ENCODE measurements at places on chromosomes 7 and 10.

- DNase-seq = no peak
Measured at GRCh38 chr7:50349963-50350944, 45.7 kb downstream of the IKZF1 start.

DNA sequence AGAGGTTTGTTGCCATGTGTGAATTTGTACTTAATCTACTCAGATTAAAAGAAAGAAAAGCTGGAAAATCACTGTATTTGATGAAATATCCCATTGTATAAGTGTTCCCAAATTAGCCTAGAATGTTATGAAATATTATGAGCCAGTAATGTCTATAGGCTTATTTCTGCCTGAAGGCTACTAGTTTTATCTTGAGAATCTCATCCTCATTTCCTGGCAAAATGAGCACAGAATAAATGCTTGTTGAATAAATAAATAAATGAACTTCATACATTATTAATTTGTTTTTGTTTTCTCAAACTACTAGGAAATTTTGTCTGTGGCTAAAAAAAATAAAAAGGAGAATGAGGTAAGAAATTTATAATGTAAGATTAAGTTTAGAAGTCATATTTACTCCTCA is 25.5 kb downstream of the HELLS start:
- no peak for DNase-seq

- DNase-seq = no peak
Measured at GRCh38 chr10:73791871-73792400, 6.5 kb downstream of the ZSWIM8 start.

GRCh38 chr10:76319661-76320060 is 888.2 kb downstream of the LRMDA start:
- DNase-seq = no peak

DNA sequence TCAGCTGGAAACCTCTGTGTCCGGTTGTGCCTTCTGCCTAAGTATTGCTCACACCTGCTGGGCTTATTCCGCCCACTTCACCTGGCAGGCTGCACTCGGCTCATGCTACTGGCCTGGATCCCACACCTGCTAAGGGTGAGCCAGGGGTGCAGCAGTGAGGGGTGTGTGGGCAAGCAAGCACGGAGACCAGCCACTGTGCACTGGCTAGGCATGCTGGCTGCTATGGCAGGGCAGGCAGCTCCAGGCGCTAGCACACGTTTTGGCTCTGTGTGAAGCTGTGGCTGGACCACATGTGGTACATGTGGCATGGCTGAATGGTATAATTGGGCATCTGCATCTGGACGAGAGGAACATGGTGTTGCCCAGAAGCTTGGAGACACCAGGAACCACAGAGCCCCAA is 940.7 kb downstream of the NRG3 start:
- DNase-seq = no peak

DNA sequence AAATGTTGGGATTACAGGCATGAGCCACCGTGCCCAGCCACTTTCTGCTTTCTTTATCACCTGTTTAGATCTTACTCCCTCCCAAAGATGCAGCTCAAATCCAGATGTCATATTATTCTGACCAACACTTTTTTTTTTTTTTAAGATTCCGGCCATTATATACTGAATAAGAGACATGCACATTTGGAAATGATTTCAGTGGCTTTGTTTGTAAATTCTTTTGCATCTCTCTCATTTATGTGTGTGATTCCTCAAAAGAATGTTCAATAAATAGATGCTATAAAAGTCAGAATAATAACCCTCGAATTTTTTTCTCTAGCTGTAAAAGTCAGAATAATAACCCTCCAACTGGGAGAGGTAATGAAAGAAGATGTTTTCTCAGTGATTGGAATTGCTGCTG is 25.4 kb downstream of the HECW1 start:
- no peak for DNase-seq

DNA sequence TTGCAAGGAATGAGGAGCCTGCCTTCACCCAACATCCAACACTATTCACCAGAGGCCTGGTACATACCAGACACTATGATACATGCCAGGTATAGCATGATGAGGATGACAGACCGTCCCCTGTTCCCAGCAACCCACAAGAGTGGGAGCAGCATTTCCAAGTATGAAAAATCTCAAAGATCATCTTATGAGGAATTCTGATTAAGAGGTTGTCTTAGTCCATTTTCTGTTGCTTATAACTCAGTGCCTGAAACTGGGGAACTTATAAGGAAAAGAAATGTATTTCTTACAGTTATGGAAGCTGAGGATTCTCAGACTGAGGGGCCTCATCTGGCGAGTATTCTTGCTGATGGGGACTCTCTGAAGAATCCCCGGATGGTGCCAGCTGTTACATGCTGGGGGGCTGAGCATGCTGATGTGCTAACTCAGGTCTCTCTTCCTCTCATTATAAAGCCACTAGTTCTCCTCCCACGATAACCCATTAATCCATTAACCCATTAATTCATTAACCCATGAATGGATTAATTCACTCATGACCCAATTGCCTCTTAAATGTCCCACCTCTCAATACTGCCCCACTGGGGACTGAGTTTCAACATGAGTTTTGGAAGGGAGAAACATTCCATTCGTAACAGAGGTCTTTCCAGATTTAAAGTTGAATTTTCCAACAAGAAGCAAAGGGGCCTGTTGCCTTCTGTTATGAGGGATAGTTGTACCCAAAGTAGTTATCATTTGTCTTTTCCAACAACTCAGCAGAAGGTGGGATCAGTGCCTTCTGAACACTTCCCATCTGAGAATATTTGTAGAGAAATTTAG is 173.9 kb downstream of the HERPUD2 start:
- DNase-seq = no peak

DNA sequence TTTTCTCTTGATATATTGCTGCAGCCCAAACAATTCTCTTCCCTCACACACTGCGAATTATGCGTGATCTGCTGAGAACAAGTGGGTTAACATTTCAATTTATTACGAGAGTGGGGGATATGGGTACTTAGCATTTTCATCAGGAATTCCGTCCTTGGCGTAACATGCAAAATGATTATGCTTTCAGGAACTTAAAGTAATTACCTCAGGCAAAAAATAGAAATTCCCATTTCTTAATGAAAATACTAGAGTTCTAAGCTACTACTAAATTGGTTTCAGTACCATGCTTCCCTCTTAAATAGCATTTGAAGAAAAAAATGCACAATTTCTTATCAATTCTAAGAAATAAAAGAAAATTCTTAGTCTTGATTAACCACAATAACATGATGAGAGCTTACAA is 213.5 kb downstream of the GPAM start:
- DNase-seq = no peak

DNA sequence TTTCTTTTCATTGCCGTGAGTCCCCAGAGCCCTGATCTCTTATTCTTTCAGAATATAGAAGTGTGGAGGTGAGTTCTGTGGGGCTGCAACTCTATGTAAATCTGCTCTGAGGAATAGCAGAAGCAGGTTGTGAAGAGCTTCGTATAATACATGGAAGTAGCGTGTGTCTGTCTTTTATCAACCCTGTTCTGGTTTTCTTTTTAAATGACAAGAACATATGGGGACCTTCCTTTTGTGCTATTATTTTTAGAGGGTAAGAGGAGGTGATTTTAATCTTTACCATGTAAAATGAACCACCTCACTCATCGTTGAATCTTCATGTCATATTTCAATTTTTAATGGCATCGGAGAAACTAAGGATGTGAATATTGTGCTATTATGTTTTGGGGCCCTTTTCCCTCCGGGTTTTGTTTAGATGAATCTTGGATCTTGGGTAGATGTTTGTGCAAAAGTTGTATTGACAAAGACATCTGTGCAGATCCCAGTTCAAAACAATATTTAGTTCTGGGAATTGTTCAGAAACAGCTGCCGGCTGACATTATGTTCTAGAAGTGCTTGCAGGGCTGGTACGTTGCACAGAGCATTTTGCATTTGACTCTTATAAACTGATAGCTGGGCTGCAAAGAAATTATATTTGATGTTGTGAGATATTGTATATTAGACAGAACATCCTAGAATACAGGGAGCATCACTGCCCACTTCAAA is 46.7 kb downstream of the PLXDC2 start:
- DNase-seq = no peak

- peak; percentile 34 for DNase-seq
Measured at GRCh38 chr10:49606981-49607535, 3.1 kb upstream of the SLC18A3 start.

- DNase-seq = no peak
Measured at GRCh38 chr7:55548295-55548731, 24.0 kb downstream of the VOPP1 start.

DNA sequence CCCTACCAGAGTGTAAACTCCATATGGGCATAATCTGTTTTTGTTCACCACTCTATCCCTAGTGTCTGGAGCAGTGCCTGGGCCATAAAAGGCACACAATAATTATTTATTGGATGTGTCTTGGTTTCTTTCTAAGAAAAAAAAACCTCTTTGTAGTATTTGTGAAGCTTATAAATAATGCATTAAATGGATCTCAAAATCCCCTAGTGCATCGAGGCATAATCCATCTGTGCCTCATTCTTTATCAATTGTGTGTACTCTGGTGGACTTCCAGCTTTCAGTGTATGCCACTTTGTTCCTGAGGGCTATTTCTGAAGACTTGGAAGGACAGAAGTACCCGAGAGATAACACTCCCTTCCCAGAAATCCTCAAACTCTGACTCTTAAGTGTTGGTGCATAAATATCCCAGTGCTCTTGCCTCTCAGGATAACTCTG is 255.0 kb upstream of the PHYHIPL start:
- DNase-seq = no peak

DNA sequence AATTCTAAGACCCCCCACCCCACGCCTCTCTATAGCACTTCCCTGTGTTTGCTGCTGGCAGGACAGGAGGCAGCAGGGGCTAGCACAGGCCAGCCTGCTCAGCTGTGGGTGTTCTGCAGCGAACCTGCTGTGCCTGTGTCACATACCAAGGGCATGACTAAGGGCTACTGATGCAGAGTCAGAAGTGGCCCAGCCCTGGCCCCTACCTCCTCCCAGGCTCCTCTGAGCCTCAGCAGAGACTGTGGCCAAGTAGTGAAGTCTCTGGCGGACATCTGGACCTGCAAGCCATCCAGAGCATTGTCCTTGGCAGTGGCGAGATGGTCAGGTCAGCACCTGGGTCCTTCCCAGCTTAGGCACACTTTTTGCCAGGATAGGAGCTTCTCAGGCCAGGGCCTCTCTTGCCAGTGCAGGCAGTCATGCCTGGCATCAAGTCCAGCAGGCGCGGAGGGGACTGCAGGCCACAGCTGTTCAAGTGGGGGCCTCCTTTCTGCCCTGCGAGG is 116.3 kb upstream of the RET start:
- no peak for DNase-seq

Data from stimulated activated CD8-positive, alpha-beta memory T cell treated with anti-CD3 and anti-CD28 coated beads, Interleukin-2, amount 100 ng/mL, for 1 hour (primary cell).